Muscle of arm (tissue), 14 donors: ENCODE measurements at places on chromosomes 3 and 15. TPM values are rescaled to one million over a fixed set of nuclear protein-coding genes. Genes with fewer than 3 reads are reported as not detected.

Gene ZDHHC19
- polyA plus RNA-seq = not detected

Gene ROBO2
- polyA plus RNA-seq = 4.1 TPM

DNA sequence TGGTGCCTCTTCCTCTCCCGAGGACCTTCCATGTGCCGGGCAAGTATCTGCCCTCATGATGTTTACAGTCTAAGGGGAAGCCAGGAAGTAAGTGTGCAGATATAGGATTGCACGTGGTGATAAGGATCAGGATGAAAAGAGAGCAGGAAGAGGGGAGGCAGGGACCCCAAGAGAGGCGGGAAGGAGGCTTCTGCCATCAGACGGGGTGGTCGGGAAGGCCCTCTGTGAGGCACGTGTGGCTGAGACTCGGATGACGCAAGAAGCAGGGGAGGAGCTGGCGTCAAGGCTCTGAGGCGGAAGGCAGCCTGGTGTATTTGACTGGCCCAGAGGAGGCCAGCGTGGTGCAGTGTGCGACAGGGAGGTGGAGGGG lies 762 bp upstream of the IQSEC1 start:
- DNase-seq = no peak

DNA sequence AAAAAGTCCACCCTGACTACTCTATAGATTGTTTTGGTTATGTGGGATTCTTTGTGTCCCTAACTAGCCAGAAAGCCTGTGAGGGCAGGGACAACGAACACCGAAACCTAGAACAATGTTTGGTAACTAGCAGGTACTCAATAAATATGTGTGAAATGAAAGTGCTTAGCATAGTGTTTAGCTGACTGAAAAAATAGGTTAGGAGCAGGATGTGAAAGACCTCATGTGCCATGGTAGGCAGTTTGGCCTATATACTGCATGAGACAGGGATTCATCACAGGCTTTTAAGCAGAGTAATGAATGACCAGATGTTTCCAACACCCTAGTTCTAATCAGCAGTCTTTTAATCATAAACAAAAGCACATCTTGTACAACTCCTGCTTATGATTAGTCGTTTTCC lies 64.2 kb downstream of the MYO5A start:
- DNase-seq = no peak
